Trophoblast cell (in vitro differentiated cells and primary cell): ENCODE measurements at places on chromosomes 6 and 20.

DNA sequence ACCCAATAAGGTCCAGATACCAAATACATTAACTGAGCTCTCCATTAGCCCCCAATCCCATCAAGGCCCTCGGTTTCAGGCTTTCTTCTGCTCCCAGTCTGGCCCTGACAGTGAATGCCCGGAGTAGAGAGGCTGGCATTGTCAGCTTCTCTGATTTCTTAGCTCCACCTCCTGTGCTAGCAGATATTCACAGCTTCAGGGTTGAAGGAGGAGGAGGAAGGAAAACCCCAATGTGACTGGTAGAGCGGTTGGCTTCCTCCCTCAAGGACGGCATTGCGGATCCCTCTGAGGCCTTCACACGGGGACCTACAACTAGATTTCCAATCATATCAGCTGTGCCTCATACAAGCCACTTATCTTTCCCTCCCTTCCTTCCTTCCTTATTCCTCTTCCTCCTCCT, 164.1 kb upstream of the SYNDIG1 start:
- no peaks in the 10 kb centered on the region for H3K4me1 ChIP-seq
- H3K36me3 ChIP-seq: no peaks in the 10 kb centered on the region
- no peaks in the 10 kb centered on the region for H3K27me3 ChIP-seq
- no peak overlapping the region for H3K4me3 ChIP-seq
- no peak overlapping the region for H3K27ac ChIP-seq

DNA sequence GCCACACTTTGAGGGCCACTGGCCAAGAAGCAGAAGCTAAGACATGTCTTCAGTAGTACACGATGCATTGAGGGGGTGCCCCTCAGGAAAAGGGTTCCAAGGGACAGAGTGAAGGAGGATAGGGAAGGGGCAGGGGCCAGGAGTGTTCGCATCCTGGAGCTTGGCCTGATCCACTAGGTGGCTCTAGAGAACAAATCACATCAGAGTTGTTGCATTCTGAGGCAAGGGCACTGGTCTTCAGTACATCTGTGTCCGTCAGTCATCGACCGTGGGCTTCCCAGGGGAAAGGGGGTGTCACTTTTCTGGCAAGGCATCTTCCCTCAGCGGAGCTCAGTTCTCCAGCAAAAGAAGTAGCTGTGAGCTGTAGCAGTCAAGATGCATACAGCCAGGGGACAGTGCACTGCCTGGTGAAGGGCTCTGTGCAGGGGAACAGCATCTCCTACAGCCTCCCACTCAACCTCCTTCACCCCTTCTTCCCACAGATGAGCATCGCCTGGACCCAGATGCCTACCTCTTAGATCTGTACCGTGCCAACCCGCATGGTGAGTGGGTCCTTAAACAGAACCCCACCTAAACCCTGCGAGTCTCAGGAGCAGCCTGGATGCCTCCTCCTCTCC, 47.8 kb downstream of the ARHGAP40 start:
- no peak overlapping the region for H3K4me3 ChIP-seq
- H3K27ac ChIP-seq: no peak overlapping the region
- H3K36me3 ChIP-seq: peaks cover 5% of the 10 kb centered on the region
- H3K4me1 ChIP-seq: no peaks in the 10 kb centered on the region
- no peak for DNase-seq

DNA sequence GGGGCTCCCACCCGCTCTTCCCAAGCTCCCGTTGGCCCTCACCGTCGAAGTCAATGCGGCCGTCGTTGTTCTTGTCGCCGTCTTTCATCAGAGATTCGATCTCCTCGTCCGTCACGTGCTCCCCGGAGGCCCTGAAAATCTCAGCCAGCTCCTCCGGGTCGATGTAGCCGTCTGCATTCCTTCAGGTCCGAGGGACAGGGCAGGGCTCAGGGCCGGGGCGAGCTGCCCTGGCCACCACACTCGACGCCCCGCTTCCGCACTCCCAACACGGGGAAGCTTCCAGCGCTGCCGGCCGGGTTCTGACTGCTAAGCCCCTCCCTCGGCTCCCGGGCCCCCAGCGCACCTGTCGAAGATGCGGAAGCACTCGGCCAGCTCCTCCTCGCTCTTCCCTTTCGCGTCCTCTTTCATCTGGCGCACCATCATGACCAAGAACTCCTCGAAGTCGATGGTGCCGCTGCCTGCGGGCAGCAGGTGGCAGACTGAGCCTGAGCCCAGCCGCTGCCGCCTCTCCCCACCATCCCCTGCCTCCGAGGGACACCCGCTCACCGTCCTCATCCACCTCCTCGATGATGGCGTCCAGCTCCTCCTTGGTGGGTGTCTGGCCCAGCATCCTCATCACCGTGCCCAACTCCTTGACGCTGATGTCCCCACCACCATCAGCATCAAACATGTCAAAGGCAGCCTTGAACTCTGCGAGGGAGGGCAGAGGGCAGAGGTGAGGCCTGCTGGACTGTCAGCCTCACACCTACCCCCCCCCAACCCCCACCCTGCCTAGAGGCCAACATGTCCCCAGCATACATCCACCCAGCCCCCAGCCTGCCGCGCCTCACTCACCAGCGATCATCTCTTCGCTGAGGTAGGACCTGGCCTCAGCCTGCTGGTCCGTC, 2.9 kb downstream of the TNNC2 start:
- H3K36me3 ChIP-seq: no peaks in the 10 kb centered on the region
- H3K27me3 ChIP-seq: no peaks in the 10 kb centered on the region
- H3K27ac ChIP-seq: no peak overlapping the region
- H3K4me3 ChIP-seq: no peak overlapping the region

GRCh38 chr6:145587334-145587733, 148.0 kb downstream of the EPM2A start:
- H3K4me3 ChIP-seq: no peak overlapping the region
- no peaks in the 10 kb centered on the region for H3K4me1 ChIP-seq
- no peak overlapping the region for H3K27ac ChIP-seq
- no peak for DNase-seq
- no peaks in the 10 kb centered on the region for H3K36me3 ChIP-seq

- no peaks in the 10 kb centered on the region for H3K27me3 ChIP-seq
- no peaks in the 10 kb centered on the region for H3K36me3 ChIP-seq
- H3K27ac ChIP-seq: no peak overlapping the region
- DNase-seq: no peak
- H3K4me1 ChIP-seq: no peaks in the 10 kb centered on the region
Measured at GRCh38 chr6:160798625-160799024, 96.6 kb downstream of the PLG start.

GRCh38 chr20:6663104-6663503, 104.4 kb upstream of the BMP2 start:
- no peak overlapping the region for H3K27ac ChIP-seq
- H3K4me3 ChIP-seq: no peak overlapping the region
- no peak for DNase-seq
- H3K27me3 ChIP-seq: no peaks in the 10 kb centered on the region

DNA sequence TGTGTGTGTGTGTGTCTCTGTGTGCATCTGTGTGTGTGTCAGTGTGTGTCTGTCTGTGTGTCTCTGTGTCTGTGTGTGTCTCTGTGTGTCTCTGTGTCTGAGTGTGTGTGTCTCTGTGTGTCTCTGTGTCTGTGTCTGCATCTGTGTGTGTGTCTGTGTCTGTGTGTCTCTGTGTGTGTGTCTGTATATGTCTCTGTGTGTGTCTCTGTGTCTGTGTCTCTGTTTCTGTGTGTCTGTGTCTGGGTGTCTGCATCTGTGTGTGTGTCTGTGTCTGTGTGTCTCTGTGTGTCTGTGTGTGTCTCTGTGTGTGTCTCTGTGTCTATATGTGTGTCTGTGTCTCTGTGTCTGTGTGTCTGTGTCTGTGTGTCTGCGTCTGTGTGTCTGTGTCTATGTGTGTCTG, 207.8 kb downstream of the TAF4 start:
- no peaks in the 10 kb centered on the region for H3K36me3 ChIP-seq
- no peaks in the 10 kb centered on the region for H3K4me1 ChIP-seq
- no peak overlapping the region for H3K27ac ChIP-seq
- H3K27me3 ChIP-seq: no peaks in the 10 kb centered on the region

GRCh38 chr6:29917857-29918256, 24.5 kb upstream of the HLA-A start:
- H3K4me3 ChIP-seq: no peak overlapping the region
- H3K4me1 ChIP-seq: no peaks in the 10 kb centered on the region
- no peaks in the 10 kb centered on the region for H3K27me3 ChIP-seq
- H3K27ac ChIP-seq: no peak overlapping the region
- DNase-seq: no peak

DNA sequence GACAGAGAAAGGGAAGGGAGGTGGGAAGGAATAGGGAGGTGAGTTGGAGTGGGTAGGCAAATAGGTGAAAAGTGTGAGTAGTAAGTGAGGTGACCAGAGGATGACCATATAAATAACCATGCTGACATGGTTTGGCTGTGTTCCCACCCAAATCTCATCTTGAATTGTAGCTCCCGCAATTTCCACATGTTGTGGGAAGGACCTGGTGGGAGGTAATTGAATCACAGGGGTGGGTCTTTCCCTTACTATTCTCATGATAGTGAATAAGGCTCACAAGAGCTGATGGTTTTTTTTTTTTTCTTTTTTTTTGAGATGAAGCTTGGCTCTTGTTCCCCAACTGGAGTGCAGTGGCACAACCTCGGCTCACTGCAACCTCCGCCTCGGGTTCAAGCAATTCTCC, 21.5 kb upstream of the SMIM13 start:
- H3K4me3 ChIP-seq: no peak overlapping the region
- no peaks in the 10 kb centered on the region for H3K27me3 ChIP-seq
- no peak overlapping the region for H3K27ac ChIP-seq
- no peak for DNase-seq
- H3K36me3 ChIP-seq: no peaks in the 10 kb centered on the region

DNA sequence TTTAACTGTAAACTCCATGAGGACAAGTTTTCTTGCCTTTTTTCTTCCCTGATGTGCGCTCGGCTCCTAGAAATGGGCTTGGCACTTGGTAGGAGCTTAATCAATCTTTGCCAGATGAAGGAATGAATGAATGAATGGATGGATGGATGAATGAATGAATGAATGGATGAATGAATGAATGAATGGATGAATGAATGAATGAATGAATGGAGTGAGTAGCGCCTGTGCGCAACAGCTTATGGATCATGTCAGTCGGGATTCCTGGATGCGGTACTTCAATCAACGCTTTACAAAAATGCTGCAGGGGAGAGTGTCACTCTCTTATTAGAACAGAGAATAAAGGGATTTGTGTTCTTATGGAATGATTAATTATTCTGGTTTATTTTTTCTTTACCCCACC, 267.3 kb downstream of the TFAP2C start:
- H3K36me3 ChIP-seq: no peaks in the 10 kb centered on the region
- no peaks in the 10 kb centered on the region for H3K4me1 ChIP-seq
- H3K4me3 ChIP-seq: no peak overlapping the region
- no peaks in the 10 kb centered on the region for H3K27me3 ChIP-seq

GRCh38 chr6:163790266-163790840, 375.8 kb downstream of the QKI start:
- no peak overlapping the region for H3K4me3 ChIP-seq
- DNase-seq: no peak
- H3K36me3 ChIP-seq: no peaks in the 10 kb centered on the region
- H3K27me3 ChIP-seq: no peaks in the 10 kb centered on the region

DNA sequence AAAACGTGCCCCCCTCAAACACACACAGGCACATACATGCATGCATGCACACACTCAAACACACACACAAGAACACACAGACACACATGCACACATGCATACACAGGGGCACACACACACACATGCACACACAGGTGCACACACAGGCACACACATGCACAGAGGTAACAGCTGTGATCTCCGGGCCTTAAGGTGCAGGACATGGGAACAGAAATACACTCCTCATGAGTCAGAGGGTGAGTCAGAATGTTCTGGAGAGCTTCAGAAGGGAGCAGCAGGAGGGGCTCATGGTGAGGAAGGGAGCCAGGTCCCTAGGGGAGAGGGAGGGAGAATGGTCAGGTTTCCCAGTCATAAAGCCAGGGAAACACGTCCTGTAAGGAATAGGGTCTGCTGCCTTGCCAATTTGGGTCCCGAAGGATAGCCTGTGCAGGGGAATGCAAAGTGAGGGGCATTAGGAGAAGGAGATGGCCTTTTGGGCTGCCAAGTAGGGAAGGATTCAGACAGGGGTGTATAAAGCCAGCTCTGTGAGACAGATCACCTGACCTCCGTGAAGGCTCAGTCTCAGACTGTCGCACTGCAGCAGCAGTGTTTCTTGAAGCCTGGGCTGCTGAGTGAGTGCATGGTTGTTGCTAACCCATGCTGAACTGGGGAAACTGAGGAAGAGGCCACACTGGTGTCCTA, 123.9 kb downstream of the MAFB start:
- H3K27ac ChIP-seq: peak overlapping the region; percentile 12
- peak overlapping the region; percentile 19 for H3K4me3 ChIP-seq
- no peak for DNase-seq
- H3K36me3 ChIP-seq: no peaks in the 10 kb centered on the region

DNA sequence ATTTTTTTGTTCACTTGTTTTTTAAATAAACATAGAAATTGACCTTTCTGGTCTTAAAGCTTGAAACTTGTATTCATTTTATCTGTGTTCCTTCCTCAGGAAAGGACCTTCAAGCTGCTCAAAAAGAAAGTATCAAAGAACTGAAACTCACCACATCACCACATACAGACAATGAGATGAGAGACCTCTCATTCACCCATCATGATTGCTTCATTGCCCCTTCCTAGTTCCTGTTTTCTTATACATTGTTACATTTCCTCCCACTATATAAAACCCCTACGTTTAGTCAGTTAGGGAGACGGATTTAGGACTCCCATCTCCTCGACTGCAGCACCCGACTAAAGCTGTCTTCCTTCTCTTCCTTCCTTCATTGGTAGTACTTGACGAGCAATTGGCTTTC, 180.5 kb upstream of the OPRM1 start:
- H3K4me3 ChIP-seq: no peak overlapping the region
- no peak overlapping the region for H3K27ac ChIP-seq
- DNase-seq: no peak
- no peaks in the 10 kb centered on the region for H3K27me3 ChIP-seq

DNA sequence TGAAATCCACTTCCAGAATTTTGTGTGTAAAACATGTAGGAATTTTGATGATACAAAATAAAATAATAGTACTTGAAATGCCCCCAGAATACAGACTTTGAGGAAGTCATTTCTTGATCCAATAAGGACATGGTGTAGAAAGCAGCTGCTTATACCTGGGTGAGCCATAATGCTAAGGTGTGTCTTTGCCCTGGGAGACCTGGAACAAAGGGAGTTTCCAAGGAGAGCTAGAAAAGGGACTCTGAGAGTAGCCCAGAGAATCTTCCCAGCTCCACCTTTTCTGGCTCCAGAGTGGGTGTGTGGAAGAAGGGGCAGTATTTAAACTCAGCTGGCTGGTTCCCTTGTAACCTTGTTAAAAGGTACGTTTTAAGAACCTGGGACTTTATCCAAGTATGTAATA, 77.7 kb downstream of the SOBP start:
- H3K27ac ChIP-seq: no peak overlapping the region
- no peak for DNase-seq
- H3K4me3 ChIP-seq: no peak overlapping the region

DNA sequence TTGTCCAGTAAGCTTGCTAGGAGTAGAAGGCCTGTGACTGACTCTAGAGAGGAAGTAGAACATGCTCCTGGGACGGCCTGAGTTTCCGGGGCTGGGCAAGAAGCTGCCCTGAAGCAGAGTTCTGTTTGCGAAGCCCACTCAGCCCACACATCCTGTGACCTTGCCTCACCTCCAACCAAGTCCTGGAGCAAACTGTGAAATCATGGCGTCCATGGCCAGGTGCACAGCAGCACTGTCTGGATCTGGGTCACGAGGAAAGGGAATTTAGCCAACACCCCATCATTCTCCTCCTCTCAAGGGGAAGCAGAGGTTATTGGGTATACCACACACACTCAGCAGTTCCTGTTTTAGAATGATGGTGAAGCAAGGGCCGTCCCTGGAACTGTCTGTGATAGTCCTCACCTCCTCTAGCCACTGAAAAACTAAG, 87.5 kb downstream of the CRYBG1 start:
- no peaks in the 10 kb centered on the region for H3K36me3 ChIP-seq
- no peaks in the 10 kb centered on the region for H3K27me3 ChIP-seq
- DNase-seq: no peak
- no peak overlapping the region for H3K27ac ChIP-seq
